ENCODE measurements at places on chromosomes 1 and 21.

- no peak for DNase-seq
Measured at GRCh38 chr21:46428286-46428685, 30.4 kb upstream of the DIP2A start.

- no peak for DNase-seq
Measured at GRCh38 chr1:13560541-13560940, 23.1 kb upstream of the PDPN start.

GRCh38 chr21:45294509-45295291 is 7.0 kb upstream of the POFUT2 start:
- no peak for DNase-seq

- no peak for DNase-seq
Measured at GRCh38 chr1:174448531-174448883, 743 bp downstream of the GPR52 start.

DNA sequence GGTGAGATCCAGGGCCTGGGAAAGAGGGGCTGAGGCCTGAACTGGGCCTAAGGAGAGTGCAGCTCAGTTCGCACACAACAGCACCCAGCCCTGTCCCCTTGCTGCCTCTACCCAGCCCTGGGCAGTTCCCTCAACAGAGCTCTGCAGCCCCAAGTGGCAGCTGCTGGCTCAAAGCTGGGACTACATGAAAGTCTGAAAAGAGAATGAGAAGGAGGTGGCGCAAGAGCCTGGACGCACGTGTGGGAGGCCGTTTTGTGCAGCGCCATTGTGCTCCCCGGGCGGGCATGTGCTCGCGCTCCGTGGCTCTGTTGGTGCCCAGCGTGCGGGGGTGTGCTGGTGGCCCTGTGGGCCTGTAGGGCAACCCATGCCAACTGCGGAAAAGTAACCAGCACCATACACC is 10.3 kb downstream of the GPR37L1 start:
- DNase-seq = no peak

DNA sequence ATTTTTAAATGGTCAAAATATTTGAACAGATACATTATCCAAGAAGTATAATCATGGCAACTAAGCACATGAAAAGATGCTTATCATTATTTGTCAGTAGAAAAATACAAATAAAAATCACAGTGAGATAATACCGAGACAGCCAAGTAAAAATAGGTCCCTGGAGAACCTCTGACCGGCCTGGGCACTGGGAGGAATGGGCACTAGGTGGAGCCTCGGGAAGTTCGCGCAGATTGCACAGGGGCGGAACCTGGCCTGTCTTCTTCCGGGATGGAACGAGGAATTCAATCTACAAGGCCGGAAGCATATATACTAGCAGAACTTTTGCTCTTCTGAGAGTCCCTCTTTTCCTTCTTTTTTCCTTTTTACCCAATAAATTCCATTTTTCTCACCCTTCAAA is 148.5 kb upstream of the CHRM3 start:
- no peak for DNase-seq

- DNase-seq = no peak
Measured at GRCh38 chr1:235902677-235903542, 36.2 kb upstream of the LYST start.

Data from activated CD4-positive, alpha-beta T cell treated with anti-CD3 and anti-CD28 coated beads, Interleukin-2, Interleukin-6, amounts not matched to agents 100 ng/mL and 50 ng/mL, durations not matched to agents 16 hours and 8 hours (primary cell).